ENCODE measurements at places on chromosomes 1 and 21.

DNA sequence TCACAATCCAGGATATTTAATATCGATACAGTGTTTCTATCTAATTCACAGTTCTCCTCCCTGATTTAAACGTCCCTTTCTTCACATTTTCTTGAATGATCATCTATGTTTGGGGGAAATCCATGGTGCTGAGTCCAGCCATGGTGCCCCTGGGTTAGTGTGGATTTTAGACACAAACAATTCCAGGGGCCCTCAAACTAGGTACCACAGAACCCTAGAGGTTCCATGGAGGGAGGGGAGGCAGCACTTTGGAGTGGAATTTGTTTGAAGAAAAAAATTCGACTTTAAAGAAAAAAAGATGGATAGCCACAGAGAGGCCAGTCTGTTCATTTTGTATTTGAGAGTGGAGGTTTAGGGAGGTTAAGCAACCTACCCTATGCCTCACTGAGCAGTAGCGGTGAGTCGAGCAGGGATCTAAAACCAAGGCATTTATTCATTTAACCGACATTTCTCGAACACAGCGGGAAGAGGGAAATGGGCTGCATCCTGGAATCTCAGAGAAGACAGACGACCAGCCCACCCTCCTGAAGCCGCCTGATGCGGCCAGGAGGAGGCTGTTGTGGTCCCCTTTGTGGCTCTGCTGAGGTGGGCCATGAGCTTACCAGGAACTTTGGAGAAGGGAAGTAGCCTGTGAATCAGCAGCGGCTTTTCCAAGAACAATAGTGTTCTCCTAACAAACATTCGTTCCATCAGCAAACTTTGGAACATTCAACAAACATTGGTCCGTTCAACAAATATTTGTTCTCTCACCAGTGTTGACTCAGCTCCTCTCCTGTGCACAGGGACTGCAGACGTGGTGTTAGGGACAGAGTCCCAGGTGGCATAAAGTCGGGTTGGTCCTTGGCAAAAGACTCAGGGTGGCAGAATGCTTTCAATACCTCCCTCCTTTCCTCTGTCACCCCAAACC, 103.5 kb upstream of the ZBTB40 start:
- DNase-seq = no peak

- DNase-seq = no peak
Observed at GRCh38 chr1:234978397-234979295, 150.0 kb downstream of the TOMM20 start.

DNA sequence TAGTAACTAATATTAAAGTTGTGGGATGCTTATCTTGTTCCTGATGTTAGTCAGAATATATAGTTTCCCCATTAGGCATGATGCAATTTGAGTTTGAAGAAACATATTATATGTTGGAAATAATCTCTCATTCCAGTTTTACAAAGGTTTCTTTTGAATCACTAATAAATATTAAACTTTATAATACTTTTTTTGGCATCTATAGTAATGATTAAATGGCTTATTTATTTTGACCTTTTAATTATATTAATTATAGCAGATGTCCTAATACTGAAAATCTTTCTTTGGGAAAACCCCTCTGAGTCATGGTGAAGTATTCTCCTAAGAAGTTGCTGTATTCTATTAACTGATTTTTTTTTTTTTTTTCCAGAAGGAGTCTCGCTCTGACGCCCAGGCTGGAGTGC, 28.5 kb upstream of the PTGS2 start:
- no peak for DNase-seq

GRCh38 chr1:116256875-116257274, 116.2 kb upstream of the ATP1A1 start:
- no peak for DNase-seq

DNA sequence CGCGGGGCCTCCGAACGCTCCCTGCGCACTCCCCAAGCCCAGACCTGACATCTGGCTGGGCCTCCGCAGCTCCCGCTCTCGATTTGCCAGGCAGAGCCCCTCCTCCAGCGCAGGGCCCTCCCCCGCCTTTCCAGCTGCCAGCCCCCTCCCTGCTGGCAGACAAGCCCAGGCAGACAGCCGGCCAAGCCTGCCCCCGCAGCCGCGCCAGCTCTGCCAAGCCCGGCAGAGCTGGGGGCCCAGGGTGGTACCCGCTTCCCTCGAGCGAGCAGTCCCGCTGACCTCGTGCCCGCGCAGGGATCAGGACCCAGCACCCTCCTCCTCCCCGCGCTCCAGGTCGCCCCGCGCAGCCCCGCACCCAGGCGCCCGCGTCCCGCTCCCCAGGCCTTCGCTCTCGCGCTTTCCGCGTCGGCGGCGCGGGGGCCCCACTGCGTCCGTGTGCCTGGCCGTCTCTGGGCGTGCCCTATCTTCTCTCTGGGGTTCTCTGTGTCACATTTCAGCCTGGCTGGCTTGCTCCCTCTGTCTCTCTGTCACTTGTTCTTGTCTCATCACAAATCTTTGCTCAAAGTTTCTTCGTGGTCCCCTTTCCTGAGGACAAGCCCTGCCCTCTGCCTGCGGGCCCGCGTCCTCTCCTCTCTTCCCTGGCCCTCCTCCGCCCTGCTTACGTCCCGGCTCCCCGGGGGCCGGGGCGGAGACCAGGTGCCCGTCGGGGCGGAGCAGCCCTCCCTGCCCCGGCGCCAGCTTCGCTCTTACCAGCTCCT, 580 bp downstream of the INKA2 start:
- peak; percentile 82 for DNase-seq

DNA sequence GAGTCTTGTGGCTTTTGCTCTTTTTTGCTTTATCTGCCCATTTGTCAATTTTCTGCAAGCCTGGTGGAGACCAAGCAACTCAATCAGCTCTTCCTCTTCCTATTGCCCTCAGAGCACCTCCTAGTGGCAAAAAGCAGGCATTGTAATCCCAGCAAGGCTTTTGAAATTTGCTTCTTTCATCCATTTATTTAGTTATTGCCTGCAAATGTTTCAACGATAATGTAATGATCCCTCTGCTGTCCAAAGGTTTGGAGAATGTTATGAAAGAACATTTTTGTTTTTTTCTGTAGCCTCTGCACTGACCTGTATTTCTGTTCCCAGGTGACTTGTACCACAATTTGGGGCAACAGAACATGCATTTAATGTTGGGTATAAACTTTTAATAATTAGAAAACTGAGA, 127.8 kb downstream of the GABPA start:
- no peak for DNase-seq

- no peak for DNase-seq
Observed at GRCh38 chr21:19908390-19908789, 1089.8 kb upstream of the NCAM2 start.

- peak; percentile 20 for DNase-seq
Observed at GRCh38 chr1:53617851-53618499, 121.0 kb downstream of the GLIS1 start.

DNA sequence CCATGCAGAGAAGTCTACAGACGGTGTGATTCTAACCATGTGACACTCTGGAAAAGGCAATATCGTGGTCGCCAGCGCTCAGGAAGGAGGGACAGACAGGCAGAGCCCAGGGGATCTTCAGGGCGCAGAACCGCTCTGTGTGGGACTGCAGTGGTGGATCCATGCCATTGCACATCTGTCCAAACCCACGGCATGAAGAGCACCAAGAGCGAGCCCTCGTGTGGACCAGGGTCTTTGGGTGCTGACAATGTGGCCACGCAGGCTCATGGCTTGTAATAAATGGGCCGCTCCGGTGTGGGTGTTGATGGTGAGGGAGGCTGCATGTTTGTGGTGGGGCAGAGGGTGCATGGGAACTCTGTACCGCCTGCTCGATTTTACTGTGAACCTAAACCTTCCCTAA, 25.3 kb upstream of the POFUT2 start:
- no peak for DNase-seq

- no peak for DNase-seq
Observed at GRCh38 chr1:229068270-229068987, 202.5 kb upstream of the RAB4A start.

- no peak for DNase-seq
Observed at GRCh38 chr1:207006914-207007313, 25.6 kb downstream of the C1orf116 start.

GRCh38 chr1:64107118-64107519, 96.3 kb upstream of the UBE2U start:
- no peak for DNase-seq

DNA sequence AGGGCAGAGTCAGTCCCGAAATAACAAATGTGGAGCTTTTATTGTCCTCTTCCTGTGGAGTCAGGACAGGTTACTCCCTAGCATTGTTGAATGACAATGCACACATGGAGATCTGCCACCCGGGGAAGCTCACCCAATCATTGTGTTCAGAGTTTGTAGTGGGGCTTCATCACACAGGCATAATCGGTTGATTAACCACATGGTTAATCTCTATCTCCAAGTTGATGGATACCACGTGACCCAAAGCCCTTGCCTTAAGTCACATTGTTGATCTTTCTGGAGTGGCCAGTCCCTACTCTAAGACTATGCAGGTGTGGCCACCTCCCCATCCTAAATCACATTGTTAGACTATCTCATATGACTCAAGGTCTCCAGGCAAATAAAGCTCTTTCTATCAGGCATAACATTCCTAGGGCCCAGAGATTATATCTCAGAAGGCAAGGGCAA, 2.6 kb upstream of the C1orf141 start:
- DNase-seq = no peak

DNA sequence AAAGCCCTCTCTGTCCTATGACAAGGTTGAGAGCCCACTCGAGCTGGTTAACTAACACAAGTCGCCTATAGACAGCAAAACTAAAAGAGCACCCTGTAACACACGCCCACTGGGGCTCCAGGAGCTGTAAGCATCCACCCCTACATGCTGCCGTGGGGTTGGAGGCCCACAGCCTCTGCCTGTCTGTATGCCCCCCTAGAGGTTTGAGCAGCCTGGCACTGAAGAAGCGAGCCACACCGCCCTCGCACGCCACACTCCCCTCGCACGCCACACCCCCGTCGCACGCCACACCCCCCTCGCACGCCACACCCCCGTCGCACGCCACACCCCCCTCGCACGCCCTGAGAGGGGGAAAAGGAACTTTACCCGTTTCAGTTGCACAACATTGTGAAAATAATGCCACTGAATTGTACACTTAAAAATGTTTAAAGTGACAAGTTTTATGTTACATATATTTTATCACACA, 13.2 kb upstream of the HMGCL start:
- peak; percentile 64 for DNase-seq

DNA sequence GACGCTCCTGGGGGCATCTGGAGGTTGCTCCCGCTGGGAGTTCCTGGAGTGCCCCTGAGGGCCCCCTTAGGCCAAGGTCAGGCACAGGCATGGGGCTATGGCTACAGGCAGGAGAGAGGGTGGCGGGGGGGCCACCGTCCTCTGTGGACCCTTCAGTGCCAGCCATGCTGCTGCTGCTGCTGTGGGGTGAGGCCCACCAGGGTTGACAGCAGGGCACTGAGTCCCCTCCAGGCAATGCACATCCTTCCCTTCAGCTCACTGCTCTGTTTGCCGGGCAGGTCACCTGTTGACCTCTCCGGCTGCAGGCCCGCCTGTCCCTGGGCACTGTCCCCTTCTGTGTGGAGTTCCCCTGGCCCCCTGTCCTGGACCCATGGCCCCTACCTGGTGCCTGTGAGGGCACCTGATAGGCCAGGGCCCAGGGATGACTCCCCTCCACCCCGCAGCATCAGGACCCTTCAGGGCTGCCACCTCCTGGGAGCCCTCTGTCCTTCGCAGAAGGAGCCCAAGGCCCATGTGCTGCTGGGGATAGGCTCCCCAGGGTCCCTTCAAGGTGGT, 34.1 kb upstream of the ADARB1 start:
- no peak for DNase-seq

DNA sequence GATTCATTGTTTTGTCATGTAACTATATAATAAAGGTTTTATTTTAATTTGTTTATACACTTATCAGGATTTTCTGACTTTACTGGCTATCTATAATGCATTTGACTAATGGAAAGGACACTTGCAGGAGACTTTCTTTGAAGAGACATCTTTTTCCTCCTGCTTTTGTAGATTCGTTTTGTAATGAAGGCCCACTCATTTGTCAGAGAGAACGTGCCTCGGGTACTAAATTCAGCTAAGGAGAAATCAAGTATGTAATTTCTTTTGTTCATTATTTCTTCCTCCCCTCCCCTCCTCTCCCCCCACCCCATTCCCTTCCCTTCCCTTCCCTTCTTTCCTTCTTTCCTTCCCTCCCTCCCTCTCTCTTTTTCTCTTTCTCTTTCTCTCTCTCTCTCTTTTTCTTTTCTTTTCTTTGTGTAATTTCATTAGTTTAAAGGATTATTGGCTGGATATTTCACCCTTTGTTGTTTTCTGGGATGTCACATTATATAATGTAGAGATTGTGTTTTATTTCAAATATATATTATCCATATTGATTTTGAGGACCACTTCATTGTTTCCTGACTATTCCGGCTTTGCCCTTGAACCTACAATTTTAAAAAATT, 23.7 kb upstream of the AXDND1 start:
- DNase-seq = no peak

GRCh38 chr1:16081636-16082035, 8.2 kb upstream of the FAM131C start:
- DNase-seq = no peak

- peak; percentile 34 for DNase-seq
Observed at GRCh38 chr1:48610628-48611542, 138.9 kb upstream of the SPATA6 start.

DNA sequence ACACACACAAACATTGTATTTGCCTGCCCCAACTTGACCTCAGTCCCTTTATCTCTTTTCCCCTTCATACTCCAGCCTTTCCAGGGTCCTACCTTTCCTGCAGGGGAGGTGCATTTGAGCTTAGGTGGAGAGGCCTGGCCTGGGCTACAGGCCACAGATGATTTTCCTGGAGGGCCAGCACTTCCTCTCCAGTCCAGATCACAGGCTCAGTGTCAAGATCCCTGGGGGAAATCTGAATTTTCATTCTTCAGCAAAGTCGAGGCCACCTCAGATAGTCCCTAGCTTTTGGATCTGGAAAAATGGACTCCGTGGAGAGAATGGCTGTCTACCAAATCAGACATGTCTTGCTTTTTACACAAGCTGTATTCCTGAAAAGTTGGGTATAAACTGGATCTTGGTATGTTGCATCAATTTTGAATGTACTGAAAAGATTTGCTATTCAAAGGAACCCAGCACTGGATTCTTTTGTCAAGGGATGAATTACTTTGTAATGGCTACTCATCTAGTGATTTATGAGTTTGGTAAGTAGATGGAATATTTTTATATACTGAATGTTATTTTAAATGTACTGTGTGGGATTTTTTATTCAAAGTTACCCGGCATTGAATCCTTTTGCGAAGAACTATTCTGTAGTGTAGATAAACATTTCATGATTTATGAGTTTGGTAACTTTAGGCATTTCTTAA, 78.7 kb downstream of the DDR2 start:
- no peak for DNase-seq

DNA sequence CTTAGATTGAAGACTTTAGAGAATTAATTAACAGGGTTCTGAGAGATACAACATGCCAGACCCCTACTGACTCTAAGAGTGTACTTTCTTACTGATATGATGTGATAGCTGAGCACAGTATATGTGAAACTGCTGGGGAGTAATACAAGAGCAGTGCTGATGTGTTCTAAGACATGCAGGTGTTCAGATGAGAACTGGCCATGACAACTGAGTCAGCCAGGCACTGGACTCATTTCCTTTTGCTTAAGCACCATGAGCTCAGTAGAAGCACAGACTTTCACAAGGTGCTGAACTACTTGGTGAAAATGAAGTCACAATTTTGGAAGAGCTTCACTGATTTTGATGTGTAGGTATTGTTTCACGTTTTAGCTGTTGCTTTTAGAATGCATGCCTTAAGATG, 15.9 kb upstream of the POGZ start:
- no peak for DNase-seq
